Vagina (tissue), 2 donors: ENCODE measurements at places on chromosomes 1 and 21. TPM values are rescaled to one million over a fixed set of nuclear protein-coding genes. Genes with fewer than 3 reads are reported as not detected.

Gene ADAR
- 92.1 TPM for total RNA-seq

GRCh38 chr1:30425046-30425445 is 298.3 kb downstream of the MATN1 start:
- peak; percentile 10 for DNase-seq

Gene PGBD5
- 0.98 TPM for total RNA-seq

- DNase-seq, result no peak
These were observed 112.9 kb upstream of the WARS2 start for GRCh38 chr1:119253366-119253765.

Gene SPATA21
- total RNA-seq, result not detected

GRCh38 chr1:232489256-232489655 is 140.7 kb downstream of the SIPA1L2 start:
- no peak for DNase-seq

GRCh38 chr1:116521186-116521585 is 49.6 kb downstream of the CD58 start:
- DNase-seq, result no peak

Gene FAM3B
- 2.9 TPM for total RNA-seq

Gene TLR5
- total RNA-seq, result 15.2 TPM

DNA sequence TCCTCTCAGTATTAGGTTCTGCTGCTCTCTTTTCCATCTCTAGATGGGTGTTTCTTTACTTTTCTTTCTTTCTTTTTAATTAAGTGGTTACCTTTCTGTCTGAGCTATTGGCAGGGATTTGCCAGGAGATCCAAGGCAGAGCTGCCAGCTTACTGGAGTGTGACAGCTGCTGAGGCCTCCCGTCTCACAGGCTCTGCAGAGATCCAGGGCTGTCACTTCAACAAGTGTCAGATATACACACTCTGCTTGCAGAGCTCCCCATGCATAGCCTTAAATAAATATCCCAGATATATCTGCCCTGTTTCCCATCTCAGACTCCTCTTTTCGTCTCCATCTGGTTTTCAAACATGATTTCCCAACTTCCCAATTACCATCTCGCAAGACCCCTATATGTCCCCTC is 124.3 kb downstream of the NOS1AP start:
- no peak for DNase-seq

DNA sequence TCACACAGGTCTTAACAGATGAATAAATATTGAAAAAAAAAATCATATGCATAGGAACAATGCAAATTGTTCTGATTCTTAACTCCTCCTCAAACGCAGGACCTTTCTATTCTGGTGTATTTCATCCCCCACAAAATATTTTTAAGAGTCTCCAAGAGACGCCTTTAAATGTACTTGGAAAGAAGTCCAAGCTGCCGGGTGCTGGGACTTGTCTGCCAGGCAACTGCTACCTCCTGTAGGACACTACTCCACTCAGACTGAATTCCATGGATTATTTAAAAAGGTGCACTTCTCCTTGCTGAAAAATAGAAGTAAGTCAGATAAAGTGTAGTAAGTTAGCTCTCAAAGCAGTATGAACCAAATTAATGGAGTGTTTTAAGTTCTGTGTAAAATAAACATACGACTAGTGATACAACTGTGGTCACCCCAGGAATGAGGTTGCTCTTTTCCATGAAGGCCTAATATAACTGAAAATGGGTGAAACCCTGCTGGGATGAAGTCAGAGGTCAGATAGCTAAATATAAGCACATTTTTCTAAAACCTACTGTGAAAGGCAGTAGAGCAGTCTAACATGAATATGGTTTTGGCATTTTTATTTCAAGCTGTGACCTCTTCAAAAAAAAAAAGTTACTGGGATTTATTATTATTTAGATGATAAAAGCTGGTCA is 189.2 kb upstream of the PBX1 start:
- DNase-seq, result no peak

DNA sequence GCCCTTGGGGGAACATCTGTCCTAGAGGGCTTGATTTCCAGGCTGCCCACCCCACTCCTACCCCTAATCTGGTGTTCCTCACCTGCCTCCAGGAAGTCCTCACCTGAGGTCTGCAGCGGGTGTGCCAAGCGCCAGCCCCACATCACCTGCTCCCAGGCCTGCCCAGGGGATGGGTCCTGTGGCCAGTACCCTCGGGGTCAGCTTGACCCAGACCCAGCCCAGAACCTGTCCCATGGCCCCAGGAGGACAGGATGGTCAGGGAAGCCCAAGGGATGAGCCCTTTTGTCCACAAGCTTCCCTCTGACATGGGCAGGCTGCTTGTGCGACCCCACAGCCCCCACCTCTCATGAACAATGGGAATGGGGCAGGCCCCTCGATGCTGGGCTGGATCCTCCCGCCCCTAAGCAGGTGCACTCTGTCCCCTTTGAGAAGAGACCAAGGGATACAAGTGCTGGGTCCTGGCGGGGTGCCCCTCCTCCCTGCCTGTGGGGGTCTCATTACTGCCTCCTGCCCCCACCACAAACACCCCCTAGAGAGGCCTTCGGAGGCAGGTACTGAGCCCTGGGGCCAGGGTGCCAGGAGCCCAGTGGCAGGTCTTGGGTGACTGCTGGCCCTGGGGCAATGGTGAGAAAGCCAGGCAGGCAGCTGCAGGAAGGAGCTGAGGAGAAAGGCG is 3.2 kb downstream of the MIB2 start:
- no peak for DNase-seq

DNA sequence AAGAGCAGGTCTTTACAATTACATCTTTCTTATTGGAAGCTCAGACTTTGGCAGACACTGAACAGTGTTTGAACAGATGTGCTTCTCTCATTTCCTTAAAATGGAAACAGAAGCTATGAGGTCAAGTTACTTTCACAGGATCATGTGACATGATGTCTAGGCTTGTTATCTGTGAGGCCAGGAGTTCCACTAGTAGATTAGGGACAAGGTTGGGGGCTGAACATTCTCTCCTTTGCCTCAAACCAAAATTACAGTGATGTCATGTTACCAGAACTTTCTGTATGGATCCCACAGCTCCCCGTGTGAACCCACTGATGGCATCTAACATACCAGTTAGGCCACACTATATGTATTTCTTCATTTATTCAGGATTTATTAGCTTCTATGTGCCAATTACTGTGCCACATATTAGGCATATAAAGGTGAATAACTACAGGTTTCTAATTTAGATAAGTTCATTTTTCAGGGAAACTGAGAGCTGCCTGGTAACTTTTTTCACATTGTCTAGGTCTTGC is 6.0 kb downstream of the DYNLT5 start:
- no peak for DNase-seq

DNA sequence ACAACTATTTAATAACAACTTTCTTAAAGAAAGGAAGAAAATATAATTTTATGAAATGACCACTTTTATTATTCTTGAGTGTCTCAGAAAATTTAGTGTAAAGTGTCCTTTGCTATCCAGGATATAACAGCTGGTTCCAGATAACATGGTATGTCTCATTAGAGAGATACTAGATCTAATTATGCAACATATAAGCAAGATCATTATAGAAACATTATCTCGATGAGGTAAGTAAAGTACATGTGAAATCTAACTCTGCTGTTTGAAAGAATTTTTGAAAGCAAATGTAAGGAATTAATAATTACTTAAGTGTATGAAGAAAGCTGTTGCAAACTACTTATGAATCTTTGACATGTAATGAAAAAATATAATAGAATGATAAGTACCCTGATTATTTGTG is 887.4 kb upstream of the CXADR start:
- no peak for DNase-seq

DNA sequence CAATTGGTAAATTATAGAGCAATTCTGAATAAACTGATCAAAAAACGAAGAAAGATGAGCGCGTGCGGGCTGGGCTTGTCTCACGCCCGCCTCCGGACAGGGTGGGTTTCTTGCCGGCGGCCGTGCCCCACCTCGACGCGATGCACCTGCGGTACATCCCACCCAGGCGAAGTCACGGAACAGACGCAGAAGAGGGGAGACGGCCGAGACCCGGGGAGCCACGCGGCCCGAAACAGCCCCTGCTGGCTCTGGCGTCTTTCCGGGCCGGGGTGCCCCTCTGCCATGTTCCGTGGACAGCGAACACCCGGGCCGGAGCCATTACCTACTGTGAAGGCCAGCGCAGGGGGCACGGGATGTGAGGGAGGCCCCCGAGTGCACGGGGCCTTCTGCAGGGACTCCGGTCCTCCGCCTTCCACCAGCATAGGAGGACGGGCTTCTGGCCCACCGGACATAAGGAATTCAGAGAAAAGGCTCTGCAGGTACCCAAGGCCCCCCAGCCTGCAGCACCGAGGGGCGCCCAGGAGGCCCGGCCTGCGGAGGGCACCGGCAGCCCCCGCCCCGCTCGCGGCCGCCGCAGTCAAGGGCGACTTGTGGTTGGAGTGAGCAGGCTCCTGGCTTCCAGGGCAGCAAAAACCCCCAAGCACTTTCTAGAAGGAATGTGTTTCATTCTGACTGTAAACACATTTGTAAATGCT is 7.6 kb upstream of the C1QTNF12 start:
- no peak for DNase-seq

GRCh38 chr1:175788586-175789252 is 45.3 kb upstream of the TNR start:
- no peak for DNase-seq

Gene CHAF1B
- total RNA-seq, result 1.7 TPM

GRCh38 chr1:212700892-212701819 is 1.5 kb upstream of the BATF3 start:
- no peak for DNase-seq

- no peak for DNase-seq
These were observed 98.9 kb downstream of the LYST start for GRCh38 chr1:235767795-235768194.
